AG10803 (cell line): ENCODE measurements at places on chromosomes 7 and 10.

DNA sequence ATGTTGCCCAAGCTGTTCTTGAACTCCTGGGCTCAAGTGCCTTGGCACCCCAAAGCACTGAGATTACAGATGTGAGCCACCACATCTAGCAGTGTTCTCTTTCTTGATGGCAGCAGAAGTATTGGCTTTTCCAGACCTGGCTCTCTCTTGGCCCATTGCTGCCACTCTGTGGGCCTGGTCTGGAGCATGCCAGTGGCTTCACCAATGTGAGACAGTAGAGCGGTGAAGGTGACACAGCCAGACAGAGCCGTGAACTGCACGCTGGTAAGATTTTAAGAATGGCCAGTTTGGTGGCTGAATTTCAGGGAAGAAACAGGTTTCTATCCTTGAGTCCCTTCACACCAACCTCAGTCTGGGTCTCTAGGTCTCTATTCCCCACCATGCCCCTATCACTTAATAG is 552.7 kb upstream of the NRP1 start:
- no peak for DNase-seq

- DNase-seq = no peak
These were observed 306.4 kb upstream of the CDC14C start for GRCh38 chr7:48617993-48618392.

DNA sequence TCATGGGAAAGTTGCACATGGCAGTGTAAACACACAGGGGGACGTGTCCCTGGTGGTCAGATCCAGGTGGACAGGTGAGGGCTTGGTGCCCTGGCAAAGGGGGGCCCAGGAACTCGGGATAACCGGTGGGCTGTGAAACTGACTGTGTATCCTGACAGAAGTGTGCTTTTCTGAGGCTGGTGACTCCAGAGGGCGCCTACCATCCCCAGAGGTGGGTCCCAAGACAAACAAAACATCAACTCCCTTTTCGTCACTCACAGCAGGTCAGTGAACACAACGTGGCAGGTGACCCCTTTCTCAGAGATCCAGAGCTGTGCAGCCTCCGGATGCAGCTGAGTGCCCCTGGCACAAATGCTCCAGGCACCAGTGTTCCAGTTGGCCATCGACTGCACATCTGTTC is 56.0 kb upstream of the DDC start:
- no peak for DNase-seq

DNA sequence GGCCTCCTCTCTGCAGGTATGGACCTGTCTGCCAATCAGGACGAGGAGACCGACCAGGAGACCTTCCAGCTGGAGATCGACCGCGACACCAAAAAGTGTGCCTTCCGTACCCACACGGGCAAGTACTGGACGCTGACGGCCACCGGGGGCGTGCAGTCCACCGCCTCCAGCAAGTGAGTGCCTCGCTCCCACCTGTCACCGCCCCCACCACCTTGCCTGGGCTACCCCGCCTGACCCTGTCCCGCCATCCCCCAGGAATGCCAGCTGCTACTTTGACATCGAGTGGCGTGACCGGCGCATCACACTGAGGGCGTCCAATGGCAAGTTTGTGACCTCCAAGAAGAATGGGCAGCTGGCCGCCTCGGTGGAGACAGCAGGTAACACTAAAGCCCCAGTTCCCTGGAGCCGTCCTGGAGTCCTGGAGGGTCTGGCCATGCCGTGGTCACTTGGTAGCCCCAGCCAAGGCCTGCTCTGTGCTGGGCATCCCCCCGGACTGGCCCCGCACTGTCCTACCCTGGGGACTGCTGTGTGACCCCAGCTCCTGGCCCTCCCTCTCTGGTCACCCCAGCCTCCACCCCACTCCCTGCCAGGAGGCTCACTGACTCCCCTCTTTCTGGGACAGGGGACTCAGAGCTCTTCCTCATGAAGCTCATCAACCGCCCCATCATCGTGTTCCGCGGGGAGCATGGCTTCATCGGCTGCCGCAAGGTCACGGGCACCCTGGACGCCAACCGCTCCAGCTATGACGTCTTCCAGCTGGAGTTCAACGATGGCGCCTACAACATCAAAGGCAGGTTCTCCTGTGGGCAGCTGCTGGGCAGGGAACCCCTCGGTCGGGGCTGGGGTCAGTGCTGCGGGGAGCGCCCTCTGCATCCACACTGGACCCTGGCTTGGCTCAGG is 178.0 kb downstream of the RNF216 start:
- no peak for DNase-seq

- DNase-seq = peak; percentile 93
These were observed 21.0 kb upstream of the LRRC17 start for GRCh38 chr7:102891693-102892261.

- DNase-seq = peak; percentile 98
These were observed at the start of gene IL6 for GRCh38 chr7:22726907-22727713. TSS of gene IL6 (plus strand) at chr7:22727200. CDS start at chr7:22727263, 63 bp downstream.
